ENCODE measurements at places on chromosomes 5 and 9.

DNA sequence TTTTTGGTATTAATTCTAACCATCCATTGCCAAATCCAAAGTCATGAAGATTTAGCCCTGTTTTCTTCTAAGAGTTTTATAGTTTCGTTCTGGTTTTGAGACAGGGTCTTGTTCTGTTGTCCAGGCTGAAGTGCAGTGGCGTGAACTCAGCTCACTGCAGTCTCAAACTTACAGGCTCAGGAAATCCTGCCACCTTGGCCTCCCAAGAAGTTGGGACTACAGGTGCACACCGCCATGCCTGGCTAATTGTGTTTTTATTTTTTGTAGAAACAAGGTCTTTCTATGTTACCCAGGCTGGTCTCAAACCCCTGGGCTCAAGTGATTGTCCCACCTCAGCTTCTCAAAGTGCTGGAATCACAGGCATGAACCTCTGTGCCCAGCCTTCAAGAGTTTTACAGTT is 21.0 kb downstream of the ACTL7A start:
- no peak for DNase-seq

- no peak for DNase-seq
These were observed 29.3 kb upstream of the STOM start for GRCh38 chr9:121399126-121399882.

- DNase-seq = no peak
These were observed 30.3 kb upstream of the IL17B start for GRCh38 chr5:149409268-149409948.

DNA sequence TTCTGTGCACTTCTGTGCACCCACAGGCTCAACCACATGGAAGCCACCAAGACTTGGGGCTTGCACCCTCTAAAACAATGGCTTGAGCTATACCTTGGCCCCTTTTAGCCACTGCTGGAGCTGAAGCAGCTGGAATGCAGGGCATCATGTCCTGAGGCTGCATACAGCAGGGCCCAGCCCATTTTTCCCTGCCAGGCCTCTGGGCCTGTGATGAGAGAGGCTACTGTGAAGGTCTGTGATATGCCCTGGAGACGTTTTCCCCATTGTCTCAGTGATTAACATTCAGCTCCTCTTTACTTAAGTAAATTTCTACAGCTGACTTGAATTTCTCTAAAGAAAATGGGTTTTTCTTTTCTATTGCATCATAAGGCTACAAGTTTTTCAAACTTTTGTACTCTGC is 134.0 kb upstream of the EGFLAM start:
- no peak for DNase-seq

GRCh38 chr5:65244031-65244430 is 237.7 kb downstream of the ADAMTS6 start:
- no peak for DNase-seq

DNA sequence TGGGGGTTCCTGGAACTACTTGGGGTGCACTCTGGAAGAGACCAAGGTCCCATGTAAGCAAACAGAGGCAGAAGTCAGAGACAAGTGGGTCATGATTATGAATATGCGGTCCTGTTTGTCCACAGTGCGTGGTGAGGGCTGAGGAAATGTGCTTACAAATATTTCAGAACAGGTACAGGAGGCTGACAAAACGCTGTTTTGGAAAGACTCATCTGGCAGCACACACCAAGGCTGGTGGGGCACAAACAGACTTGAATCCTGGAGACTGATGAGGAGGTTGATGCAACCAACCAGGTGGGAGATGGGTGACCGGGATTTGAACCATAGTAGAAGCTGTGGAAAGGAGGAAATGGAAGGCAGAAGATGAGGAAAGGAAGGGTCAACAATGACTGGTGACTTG is 83.8 kb downstream of the ADRB2 start:
- DNase-seq = no peak

DNA sequence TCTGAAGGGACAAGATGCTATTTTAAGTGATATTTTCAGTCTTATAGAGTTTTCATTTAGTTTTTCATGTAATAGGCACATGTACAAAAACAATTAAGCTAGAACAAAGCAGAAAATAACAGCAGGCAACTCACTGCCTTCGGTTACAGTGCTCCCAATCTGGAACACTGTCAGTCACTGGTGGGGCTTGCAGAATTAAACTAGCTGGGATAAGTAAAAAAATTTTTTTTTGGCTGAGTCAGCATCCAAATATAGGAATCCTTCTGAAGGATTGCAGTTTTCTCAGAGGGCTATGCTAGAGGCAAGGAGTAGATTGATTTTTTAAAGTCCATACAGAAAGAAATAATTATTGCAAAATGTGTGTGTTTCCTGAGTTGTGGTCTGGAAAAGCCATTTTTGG is 250.2 kb upstream of the RFX3 start:
- DNase-seq = no peak

- DNase-seq = no peak
These were observed 20.6 kb downstream of the TCOF1 start for GRCh38 chr5:150377964-150378694.

DNA sequence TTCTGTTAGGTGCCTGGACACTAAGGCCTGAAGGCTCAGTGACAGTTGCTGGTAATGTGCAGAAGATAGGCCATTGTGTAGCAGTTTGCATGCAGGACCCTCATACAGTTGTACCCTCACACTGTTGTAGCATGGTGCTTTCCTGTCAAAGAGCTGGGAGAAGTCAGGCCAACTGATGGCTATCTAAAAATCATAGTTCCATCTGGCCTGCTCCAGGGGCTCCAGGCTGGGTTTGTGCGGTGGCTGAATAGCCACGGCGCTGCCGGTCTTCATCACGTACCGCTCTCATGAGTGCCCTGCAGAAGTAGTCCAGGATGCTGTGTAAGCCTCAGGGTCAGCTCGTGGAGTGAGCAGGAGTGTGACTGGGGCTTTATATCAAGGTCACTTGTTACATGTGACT is 12.2 kb downstream of the SECISBP2 start:
- no peak for DNase-seq

- no peak for DNase-seq
These were observed 2.1 kb upstream of the ALDH1B1 start for GRCh38 chr9:38390442-38390841.

DNA sequence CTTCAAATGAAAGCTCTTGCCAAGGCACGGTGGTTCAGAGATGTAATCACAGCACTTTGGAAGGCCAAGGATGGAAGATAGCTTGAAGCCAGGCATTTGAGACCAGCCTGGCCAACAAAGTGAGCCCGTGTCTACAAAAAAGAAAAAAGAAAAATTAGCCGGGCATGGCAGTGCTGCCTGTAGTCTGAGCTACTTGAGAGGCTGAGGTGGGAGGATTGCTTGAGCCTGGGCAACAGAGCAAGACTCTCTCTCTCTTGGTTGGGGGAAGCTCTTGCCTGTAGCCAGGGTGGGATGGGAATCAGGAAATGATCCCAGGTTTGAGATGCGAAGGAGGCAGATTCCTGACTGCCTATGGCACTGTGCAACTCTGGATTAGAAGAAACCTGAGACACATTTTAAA is 62.1 kb downstream of the IL6ST start:
- no peak for DNase-seq

DNA sequence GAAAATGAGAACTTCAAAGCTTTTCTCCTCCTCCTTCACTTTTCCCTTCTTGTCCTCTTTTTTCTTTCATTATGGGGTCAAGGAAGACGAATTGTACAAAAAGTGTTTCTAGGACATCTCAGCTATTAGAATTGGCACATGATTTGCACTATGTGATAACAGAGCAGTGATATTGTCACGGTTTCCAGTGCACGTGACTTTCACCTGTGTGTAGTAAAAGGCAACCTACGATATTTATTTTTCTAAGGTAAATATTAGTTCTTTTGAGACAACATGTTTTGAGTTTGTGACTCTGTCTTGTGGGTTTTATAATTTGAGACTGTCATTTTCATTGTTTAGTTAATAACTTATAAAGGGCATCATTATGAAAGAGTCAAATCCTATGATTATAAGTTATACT is 213.1 kb downstream of the PSAT1 start:
- DNase-seq = no peak

GRCh38 chr5:54769746-54770145 is 215.6 kb downstream of the ESM1 start:
- no peak for DNase-seq

All from NCI-H460 (cell line).